Activated naive CD8-positive, alpha-beta T cell treated with anti-CD3 and anti-CD28 coated beads, Interleukin-2, amount 50 U/mL, for 16 hours (primary cell): ENCODE measurements at places on chromosomes 1 and 21.

- no peak for DNase-seq
Measured at GRCh38 chr1:89064632-89065031, 376 bp downstream of the GBP1 start.

GRCh38 chr1:55103891-55104290 is 64.5 kb downstream of the PCSK9 start:
- DNase-seq: no peak

- no peak for DNase-seq
Measured at GRCh38 chr1:52402860-52403240, 1.4 kb downstream of the ORC1 start.

- DNase-seq: no peak
Measured at GRCh38 chr1:39829791-39830533, 41.3 kb upstream of the BMP8B start.

DNA sequence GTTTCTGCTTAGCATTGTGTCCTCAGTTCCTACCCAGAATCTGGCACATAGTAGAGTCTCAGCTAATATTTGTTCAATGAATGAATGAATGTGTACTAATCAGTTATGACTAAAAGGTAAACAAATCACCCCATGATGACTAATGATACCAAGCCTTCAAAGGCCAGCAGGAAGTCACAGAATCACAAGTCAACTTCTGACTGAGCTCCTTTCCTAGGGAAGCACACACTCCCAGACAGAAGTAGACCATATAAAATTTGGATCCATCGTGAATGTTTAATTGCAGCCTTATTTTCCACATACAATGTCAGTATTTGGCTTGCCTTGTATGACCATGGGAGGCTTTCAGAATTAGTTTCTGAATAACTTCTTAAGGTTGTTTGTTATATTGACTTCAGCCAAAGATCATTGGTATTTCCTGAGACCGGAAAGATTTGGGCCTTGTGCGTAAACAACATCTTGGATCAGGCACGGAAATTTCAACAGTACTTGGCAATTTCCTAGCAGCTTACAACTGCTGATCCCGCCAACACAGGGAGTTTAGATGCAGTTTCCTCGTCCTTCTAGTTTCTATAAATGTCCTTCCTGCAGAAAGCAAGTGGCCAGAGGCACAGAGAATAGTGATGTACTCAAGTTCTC is 185.9 kb upstream of the ATP1B1 start:
- no peak for DNase-seq

- DNase-seq: no peak
Measured at GRCh38 chr1:180586671-180587155, 27.9 kb downstream of the OVAAL start.

- DNase-seq: no peak
Measured at GRCh38 chr1:27526569-27527222, 36.7 kb upstream of the WASF2 start.

DNA sequence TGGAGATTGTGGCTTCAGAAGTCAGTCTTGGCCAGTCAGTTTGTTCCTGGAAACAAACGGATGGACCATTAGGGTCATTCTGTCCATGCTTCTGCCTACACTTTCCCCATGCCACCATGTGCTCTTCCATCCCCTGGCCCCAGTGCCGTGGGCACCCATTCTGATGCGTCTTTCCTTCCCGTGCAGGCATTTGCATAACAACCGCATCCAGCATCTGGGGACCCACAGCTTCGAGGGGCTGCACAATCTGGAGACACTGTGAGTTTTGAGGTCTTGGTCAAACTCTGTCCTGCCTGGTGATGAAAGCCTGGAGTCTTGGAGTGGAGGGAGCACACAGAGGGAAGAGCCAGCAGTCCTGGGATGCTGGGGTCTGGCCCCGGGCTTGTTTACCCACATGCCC is 61.1 kb downstream of the UBE2T start:
- no peak for DNase-seq

DNA sequence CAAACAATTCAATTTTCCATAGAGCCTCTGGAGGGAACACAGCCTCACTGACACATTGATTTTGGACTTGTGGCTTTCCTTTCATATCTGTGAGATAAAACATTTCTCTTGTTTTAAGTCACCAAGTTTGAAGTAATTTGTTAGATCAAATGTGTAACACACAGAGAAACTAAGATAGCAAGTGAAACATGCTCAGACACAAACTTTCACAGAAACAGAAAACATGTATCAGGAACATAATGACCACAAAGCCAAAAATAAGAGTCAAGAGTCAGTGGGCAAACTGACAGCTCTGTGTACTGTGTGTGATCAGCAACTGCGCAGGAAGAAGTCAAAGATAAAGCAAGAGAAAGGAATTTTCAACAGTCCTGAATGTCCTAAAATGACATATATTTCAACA is 1237.5 kb downstream of the AMY1C start:
- DNase-seq: no peak

GRCh38 chr1:4664606-4665005 is 10.2 kb downstream of the AJAP1 start:
- no peak for DNase-seq

GRCh38 chr1:63005812-63006211 is 221.9 kb downstream of the ATG4C start:
- DNase-seq: no peak

DNA sequence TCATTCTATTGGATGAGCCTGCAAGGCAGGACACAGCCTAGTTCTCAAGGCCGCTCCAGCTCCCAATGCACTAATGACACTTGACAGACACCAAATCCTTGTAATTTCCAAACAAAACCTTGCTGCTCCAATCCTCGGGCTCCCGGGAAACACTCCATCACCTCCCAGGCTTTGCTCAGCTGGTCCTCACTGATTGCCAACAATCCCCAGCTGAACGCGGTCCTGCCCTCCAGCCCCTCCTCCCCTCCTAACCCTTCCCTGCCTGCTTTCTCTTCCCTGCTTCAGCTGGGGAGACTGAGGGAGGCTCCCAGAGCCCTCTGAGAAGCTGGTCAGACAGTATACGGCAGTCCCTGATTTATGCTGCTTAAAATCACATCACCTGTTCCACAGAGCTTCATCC is 114.4 kb upstream of the TNR start:
- DNase-seq: no peak

DNA sequence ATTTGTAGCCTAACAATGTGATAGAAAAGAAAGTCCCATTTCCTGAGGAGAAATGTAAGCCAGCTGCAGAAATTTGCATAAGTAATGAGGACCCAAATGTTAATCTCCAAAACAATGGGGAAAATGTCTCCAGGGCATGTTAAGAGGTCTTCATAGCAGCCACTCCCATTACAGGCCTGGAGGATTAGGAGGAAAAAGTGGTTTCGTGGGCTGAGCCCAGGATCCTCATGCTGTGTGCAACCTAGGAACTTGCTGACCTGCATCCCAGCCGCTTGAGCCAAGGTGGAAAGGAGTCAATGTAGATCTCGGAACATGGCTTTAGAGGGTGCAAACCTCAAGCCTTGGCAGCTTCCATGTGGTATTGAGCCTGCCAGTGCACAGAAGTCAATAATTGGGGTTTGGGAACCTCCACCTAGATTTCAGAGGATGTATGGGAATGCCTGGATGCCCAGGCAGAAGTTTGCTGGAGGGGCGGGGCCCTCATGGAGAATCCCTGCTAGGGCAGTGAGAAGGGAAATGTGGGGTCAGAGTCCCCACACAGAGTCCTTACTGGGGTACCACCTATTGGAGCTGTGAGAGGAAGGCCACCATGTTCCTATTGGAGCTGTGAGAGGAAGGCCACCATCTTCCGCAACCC is 14.2 kb upstream of the F13B start:
- DNase-seq: no peak

DNA sequence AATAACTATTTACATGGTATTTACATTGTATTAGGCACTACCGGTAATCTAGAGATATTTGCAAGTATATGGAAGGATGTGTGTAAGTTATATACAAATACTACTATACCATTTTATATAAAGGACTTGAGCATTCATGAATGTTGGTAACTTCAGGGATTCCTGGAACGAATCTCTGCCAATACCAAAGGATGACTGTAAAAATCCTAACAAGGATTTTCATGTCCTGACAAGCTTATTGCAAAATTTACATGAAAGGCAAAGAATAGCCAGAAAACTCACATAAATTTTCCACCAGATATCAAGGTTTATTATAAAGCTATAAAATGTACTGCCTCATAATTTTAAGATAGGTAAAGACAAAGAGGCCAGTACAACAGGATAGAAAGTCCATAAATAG is 325.2 kb upstream of the NRIP1 start:
- DNase-seq: no peak

DNA sequence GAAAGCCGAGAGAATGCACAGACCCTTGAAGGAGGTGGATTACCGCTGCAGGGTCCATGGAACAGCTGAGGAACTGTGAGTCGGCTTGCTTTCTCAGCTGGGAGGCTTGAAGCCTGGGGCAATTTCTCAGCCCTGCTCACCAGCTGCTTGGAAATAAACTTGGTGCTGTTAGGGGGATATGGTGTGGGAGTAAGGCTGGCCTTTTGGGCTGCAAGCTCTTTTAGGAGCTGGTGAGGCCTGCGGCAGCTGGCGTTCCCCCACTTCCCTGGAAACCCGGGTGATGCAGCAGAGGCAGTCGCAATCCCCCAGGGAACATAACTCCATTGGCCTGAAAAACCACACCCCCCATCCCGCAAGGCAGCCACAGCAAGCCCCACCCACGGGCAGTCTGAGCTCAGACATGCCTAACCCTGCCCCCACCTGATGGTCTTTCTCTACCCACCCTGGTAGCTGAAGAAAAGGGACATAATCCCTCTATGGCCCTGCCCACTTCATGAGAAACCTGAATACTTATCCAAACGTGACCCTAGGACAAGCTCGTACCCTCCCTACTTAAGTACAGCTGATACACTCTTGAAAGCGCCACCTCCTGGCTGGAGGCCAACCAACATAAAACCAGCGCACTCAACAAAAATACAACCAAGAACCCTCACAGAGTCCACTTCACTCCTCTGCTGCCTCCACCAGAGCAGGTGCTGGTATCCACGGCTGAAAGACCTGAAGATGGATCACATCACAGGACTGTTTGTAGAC is 1995.8 kb downstream of the NCAM2 start:
- no peak for DNase-seq

DNA sequence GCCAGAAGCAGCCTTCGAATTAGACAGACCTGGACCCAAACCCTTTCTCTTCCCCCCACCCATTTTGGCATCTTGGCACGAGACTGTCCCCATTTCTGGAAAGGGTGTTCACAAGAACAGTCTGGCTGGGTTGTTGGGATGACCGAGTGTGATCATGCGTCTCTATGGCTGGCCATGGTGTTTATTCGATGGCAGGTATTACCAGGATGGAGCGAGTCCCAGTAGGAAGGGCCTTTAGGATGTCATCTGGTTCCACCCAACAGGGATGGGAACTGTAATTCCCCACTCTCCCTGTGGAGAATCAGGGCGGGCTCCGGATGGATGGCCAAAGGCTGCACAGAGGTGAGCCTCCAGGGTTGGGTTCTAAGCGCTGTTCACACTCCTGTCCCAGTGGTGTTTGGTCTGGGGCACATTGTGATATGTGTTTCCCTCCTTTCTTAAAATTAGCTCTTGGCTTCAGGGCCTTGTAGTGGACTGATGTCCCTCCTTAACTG is 33.4 kb upstream of the ATP5PO start:
- no peak for DNase-seq

DNA sequence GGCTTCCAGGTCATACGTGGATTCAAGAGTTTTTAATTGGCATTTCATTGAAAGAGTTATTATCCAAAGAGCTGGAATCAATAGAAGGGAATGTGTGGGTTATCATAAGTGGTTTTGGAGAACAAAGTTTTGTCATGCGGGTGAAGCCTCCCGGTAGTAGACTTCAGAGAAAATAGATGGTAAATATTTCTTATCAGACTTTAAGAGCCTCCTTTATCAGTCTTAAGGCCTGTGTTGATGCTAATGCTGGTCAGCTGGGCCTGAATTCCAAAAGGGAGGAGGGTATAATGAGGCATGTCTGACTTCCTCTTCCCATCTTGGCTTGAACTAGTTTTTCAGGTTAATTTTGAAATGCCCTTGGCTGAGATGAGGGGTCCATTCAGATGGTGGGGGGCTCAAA is 89.7 kb downstream of the ITSN1 start:
- no peak for DNase-seq

- DNase-seq: no peak
Measured at GRCh38 chr1:232385221-232385620, 244.7 kb downstream of the SIPA1L2 start.

DNA sequence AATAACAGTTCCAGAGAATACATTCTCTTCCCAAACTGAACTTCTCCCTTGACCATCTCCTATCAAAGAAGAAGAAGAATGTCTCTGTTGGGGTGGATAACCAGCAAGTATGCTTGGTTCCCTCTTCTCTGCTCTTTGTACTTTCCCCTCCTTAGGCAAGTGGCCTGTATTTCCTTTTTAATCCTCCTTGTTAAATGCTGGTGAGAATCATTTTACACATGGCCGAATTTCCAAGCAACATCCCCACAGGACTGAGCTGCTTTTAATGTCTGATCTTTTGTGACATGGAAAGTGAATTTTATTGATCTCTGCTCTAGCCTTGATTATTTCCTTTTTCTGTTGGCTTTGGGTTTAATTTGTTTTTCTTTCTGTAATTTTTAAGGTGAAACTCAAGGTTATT is 336.7 kb downstream of the DUSP10 start:
- DNase-seq: no peak

DNA sequence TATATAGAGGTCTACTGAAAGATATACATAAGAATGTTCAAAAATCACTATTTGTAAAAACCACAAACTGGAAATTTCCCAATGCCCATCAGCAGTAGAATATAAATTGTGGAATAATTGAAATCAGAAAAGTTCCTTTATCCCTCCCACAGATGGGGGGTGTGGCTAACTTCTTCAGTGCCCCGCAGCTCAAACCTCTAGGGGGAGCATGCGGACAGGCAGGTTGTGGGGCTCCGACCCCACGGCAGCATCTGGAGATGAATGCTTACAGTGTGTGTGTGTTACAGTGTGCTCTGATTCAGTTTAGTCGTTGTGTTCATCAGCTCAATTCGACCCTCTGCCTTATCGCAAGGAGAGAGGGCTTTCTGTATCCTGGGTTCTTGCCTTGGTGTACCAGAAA is 262.1 kb upstream of the LRRC7 start:
- no peak for DNase-seq

- DNase-seq: no peak
Measured at GRCh38 chr1:202305168-202305567, 36.6 kb downstream of the UBE2T start.

- no peak for DNase-seq
Measured at GRCh38 chr1:177383715-177384114, 213.0 kb downstream of the BRINP2 start.

- DNase-seq: no peak
Measured at GRCh38 chr21:29017639-29018237, 1.4 kb downstream of the RWDD2B start.

DNA sequence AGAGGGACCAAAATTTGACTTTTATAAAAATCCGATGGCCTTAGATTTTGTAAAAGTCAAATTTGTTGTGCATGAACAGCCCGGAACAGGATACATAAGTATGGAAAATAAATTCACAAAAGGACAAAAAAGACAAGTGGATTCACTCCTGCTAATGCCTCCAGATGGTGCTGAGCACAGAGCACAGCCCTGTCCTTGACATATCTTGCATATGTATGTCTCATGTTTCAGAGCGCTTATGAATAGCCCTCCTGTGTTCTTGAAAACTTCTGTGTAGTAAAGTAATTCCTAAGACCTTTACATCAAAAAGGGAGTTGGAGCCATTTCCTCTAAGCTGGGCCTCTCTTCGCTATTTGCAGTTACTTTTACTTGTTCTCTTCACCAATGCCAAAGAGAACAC is 110.7 kb upstream of the RAB3GAP2 start:
- DNase-seq: no peak
